ENCODE measurements at places on chromosomes 12 and 14.

DNA sequence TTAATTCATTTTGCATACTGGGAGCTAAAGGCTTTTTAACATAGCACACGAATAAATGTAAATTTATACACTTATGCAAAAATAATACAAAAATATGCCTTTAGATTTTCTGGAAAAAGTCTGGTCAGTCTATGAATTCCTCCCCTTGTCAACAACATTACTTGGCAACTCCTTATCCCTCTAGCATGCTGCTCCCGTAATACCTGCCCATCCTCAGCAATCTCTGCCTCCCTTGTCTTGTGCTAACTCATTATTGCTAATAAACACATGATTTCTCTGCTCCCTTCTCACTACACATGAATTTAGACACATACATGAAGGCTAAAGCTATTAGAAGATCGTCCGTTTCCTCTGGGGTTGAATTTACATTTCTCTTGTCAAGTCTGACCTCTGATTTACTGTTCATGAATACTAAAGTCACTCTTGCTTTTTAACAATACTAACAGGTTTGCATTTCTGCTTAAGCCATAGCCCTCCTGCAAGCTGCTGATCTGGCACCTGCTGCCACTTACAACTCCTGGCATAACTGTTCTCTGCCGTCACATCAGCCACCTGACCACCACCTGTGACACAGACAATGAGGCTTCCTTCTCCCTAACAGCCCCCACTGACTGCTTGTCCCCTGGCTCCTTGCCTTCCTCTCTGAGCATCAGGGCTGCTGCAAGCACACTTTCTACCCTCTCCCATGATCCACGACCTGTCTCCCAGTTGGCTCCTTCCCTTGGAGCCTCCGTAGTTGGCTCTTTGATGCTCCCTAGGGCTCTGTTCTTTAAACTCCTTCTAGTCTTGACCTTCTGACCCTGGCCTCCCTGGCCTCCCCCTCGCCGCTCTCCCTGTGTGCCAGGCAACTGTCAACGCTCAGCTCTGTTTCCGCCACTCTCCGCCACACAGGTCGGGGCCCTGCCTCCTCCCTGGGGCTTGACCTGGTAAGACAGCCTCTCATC lies 177.6 kb downstream of the CALM1 start:
- peak; percentile 68 for DNase-seq

GRCh38 chr12:32535288-32535999 lies 136.1 kb downstream of the FGD4 start:
- DNase-seq = no peak

- DNase-seq = no peak
Measured at GRCh38 chr12:109595321-109595902, 21.8 kb downstream of the MVK start.

- no peak for DNase-seq
Measured at GRCh38 chr14:78491048-78491447, 320.9 kb downstream of the NRXN3 start.

GRCh38 chr14:24513009-24513408 lies 4.9 kb upstream of the CMA1 start:
- DNase-seq = no peak

- no peak for DNase-seq
Measured at GRCh38 chr14:97290977-97291376, 493.8 kb downstream of the VRK1 start.

- DNase-seq = no peak
Measured at GRCh38 chr12:3891201-3891600, 18.0 kb upstream of the PARP11 start.

DNA sequence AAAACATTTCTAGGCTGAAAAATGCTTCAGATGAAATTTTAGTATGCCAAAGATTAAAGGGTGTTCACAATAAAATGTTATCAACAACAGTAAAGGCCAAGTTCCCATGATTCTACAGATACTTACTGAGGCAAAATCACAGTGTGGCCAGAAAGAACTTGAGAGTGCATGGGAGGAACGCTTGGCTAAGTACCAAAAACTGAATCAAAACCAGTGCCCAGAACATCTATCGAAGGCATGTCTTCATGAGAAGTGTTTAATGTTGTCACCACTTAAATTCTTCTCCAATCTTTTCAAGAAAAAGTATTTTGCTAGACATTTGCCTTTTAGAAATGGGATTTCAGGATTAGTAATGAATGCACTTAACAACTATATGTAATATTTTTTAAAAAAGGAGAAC lies 41.5 kb downstream of the KIF21A start:
- DNase-seq = no peak

GRCh38 chr12:89874146-89874545 lies 165.5 kb upstream of the ATP2B1 start:
- no peak for DNase-seq

DNA sequence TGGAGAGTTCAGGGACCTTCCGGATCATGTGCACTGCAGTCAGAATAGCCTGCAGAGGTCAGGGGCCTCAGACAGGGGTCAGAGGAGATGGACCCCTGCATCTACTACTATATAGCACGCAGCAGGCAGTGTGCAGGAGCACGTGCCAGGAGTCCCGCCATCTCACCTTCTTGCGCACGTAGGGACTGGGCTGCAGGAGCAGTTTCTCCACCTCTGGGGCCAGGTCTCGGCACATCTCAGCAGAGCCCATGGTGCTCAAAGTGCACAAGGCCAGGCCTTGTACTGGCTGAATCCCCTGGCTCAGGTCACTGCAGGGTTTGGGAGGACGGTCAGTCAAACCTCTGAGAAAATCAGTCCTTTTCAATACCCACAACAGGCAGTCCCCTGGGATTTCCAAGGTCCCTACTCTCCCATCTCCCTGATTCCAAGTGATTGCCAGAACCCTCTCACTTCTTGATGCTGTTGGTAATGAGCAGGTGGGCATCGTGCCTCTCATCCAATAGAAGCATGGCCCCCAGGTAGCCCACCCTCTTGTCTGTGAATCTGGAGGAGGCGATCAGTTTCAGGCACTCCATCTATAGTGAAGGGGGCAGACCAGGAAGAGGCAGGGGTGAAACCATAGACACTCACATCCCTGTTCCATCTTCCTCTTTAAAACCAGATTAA lies 1.3 kb downstream of the AP1G2 start:
- DNase-seq = no peak

DNA sequence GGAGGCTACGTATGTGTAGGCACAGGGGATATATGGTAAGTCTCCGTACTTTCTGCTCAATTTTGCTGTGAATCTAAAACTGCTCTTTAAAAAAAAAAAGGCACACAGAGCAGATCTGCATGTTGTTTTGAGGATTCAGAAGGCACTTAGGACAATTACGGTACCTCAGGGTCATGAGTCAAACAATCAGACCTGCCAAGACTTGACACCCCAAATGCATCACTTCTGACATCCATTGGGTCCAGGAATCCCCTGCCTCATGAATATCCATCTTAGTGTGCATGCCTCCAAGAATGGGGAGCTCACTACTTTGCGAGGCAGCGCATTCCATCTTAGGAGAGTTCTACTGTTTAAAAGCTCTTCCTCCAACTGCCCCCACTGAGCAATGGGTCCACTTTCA lies 3.0 kb downstream of the BDKRB2 start:
- no peak for DNase-seq
